ENCODE measurements at places on chromosomes 12 and 14. TPM values are rescaled to one million over a fixed set of nuclear protein-coding genes. Genes with fewer than 3 reads are reported as not detected.

OR4M1 gene
- polyA plus RNA-seq: not detected

DAO gene
- 35.5 TPM for polyA plus RNA-seq

GOLGA5 gene
- 40.6 TPM for polyA plus RNA-seq

KRT75 gene
- not detected for polyA plus RNA-seq

ENO2 gene
- polyA plus RNA-seq: 224 TPM

IL31 gene
- not detected for polyA plus RNA-seq

ENDOU gene
- polyA plus RNA-seq: not detected

All from Purkinje cell (primary cell).